B cell (primary cell): ENCODE measurements at places on chromosomes 13 and 19. TPM values are rescaled to one million over a fixed set of nuclear protein-coding genes. Genes with fewer than 3 reads are reported as not detected.

- H3K4me1 ChIP-seq: peaks cover 59% of the 10 kb centered on the region
- no peak overlapping the region for H3K4me3 ChIP-seq
- DNase-seq: peak; percentile 45
- no peaks in the 10 kb centered on the region for H3K27me3 ChIP-seq
- no peaks in the 10 kb centered on the region for H3K36me3 ChIP-seq
- H3K27ac ChIP-seq: peak overlapping the region; percentile 86
These were observed 8.4 kb downstream of the EGLN2 start for GRCh38 chr19:40807147-40808020.

- no peak for DNase-seq
- no peaks in the 10 kb centered on the region for H3K36me3 ChIP-seq
- H3K27ac ChIP-seq: no peak overlapping the region
- no peaks in the 10 kb centered on the region for H3K27me3 ChIP-seq
These were observed 126.8 kb upstream of the IRS2 start for GRCh38 chr13:109913186-109913585.

DNA sequence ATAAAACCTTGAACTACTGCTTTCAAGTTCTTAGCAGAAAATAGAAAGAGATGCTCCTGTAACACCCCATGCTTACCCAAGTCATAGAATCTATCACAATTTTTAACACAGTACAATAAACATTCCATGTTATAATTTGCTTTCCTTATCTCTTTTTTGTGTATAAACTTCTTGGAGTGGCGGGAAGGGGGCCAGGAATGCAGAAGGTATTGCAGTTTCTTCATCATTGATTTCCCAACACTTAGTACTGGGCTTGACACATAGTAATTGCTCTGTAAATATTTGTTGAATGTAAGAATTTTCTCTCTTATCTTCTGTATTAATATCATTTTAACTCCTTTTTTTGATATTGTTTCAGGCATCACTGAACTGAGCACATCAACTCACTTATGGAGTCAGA lies 535.8 kb downstream of the KCTD12 start:
- no peaks in the 10 kb centered on the region for H3K36me3 ChIP-seq
- H3K27ac ChIP-seq: no peak overlapping the region
- no peaks in the 10 kb centered on the region for H3K27me3 ChIP-seq
- no peak for DNase-seq
- no peaks in the 10 kb centered on the region for H3K4me1 ChIP-seq

- no peaks in the 10 kb centered on the region for H3K27me3 ChIP-seq
- H3K36me3 ChIP-seq: no peaks in the 10 kb centered on the region
- H3K27ac ChIP-seq: no peak overlapping the region
- H3K4me3 ChIP-seq: no peak overlapping the region
These were observed 81.4 kb upstream of the PCDH8 start for GRCh38 chr13:52929846-52930245.

DNA sequence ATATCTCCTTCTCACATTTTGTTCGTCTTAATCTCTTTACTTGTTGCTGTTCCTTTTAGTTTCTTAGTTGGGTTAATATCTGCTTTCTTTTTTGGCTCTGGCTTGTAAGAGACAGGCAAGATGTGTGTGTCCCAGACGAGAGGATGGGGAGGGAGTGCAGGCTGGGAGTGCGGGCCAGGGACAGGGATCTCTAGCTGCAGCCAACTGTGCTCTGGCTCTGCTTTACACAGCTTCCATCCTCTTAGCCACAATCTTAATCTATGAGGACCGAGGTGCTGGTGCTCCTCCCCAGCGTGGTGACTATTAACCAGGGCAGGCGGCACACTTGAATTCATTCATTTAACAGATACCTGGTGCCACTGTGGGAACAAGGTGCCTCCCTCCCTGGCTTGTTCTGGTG lies 70.9 kb upstream of the WASF3 start:
- no peak overlapping the region for H3K4me3 ChIP-seq
- no peaks in the 10 kb centered on the region for H3K27me3 ChIP-seq
- no peak for DNase-seq
- H3K27ac ChIP-seq: no peak overlapping the region

Gene APOC4
- not detected in 2 replicates for total RNA-seq

DNA sequence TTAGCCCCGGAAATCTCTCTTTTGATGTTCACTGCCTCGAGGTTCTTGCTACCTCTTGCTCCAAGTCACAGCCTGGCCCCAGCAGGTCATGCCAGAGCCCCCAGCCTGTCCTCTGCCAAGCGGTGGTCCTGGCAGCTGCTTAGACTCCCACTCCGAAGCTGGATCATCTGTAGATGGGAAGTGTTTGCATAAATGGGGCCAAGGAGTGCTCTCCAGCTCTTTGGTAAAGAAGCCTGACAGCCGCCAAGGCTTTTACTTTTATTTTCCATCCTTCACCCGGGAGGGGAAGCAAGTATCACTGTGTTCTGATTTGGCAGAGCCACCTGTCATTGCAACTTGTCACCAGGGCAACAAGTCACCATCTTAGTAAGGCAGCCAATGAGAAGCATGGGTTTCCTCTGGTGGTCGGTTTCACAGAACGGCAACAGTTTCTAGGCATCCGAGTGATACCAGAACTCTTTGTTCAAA lies 10.6 kb upstream of the RETN start:
- no peaks in the 10 kb centered on the region for H3K27me3 ChIP-seq
- no peaks in the 10 kb centered on the region for H3K36me3 ChIP-seq
- peak; percentile 88 for DNase-seq
- peak overlapping the region; percentile 69 for H3K27ac ChIP-seq
- peaks cover 9% of the 10 kb centered on the region for H3K4me1 ChIP-seq
- peak overlapping the region; percentile 44 for H3K4me3 ChIP-seq

Gene UFM1
- total RNA-seq: 61.6 and 66.4 TPM in 2 replicates

DNA sequence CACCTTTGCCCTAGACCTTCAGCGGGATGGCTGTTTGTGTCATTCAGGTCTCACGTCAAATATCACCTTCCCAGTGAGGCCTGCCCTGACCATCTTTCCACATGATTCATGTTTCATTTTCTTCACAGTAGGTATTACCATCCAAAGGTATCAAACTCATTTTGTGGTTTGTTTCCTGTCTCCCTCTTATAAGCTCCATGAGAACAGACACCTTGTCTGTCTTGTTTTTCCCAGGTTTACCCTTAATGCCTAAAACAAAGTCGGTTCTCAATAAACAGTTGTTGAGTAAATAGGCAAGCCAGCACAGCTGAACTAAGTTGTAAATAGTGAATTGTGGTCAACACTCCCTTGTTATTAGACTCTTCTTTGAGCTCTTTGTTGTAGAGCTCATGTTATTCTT lies 122.6 kb upstream of the GJB6 start:
- H3K27ac ChIP-seq: no peak overlapping the region
- H3K4me1 ChIP-seq: no peaks in the 10 kb centered on the region
- no peak overlapping the region for H3K4me3 ChIP-seq
- no peaks in the 10 kb centered on the region for H3K27me3 ChIP-seq

GRCh38 chr19:6817179-6817578 lies 44.7 kb downstream of the VAV1 start:
- no peak overlapping the region for H3K4me3 ChIP-seq
- DNase-seq: no peak
- no peaks in the 10 kb centered on the region for H3K27me3 ChIP-seq
- H3K36me3 ChIP-seq: peaks cover 41% of the 10 kb centered on the region

GRCh38 chr19:35512831-35513627 lies 420 bp downstream of the DMKN start:
- no peak overlapping the region for H3K4me3 ChIP-seq
- no peak for DNase-seq
- H3K27me3 ChIP-seq: peaks cover 5% of the 10 kb centered on the region

DNA sequence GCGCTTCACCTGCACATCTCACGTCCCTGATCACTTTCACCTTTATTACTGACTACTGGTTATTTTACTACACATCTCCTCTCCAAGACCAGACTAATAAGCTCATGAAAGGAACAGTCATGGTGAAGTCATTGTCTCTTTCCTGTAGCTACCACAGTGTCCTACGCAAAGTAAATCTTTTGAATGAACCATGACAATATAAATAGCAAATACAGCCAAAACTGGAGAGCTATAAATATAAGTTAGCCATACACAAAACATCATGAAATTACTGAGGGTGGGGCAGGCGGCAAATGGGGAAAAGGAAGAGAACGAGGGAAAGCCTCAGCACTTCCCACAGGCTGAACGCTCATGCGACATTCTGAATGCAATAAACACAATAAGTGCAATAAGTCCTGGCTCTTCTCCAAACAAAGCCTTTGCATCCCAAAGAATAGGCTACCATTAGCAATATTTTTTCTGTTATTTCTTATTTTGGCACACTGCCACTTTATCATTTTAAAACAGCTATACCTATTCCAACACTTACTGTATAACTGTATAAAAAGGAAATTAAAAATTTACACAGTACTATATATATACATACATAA lies 62.5 kb downstream of the TUBGCP3 start:
- no peaks in the 10 kb centered on the region for H3K4me1 ChIP-seq
- H3K27ac ChIP-seq: no peak overlapping the region
- peaks cover 1% of the 10 kb centered on the region for H3K36me3 ChIP-seq
- no peaks in the 10 kb centered on the region for H3K27me3 ChIP-seq

Gene CEACAM3
- not detected in 2 replicates for total RNA-seq

DNA sequence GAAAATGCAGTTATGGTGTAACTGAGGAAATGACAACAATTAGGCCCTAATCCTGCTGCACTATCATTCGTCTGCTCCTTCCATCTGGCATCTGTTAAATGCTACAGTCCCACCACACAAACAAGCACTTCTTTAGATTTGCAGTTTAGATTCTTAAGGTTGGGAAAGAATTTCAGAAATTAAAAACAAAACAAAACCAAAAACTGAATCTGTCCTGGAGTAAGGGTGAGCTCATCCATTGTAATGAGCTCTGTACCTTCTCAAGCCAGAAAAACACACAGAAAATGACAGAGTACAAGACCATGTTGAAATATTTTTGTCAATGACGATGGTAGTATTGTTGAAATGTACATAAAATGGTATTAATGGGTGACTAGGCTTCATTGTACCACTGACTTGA lies 28.3 kb downstream of the SMAD9 start:
- no peak overlapping the region for H3K27ac ChIP-seq
- no peak overlapping the region for H3K4me3 ChIP-seq
- H3K4me1 ChIP-seq: no peaks in the 10 kb centered on the region
- no peaks in the 10 kb centered on the region for H3K27me3 ChIP-seq
- no peak for DNase-seq
- no peaks in the 10 kb centered on the region for H3K36me3 ChIP-seq

DNA sequence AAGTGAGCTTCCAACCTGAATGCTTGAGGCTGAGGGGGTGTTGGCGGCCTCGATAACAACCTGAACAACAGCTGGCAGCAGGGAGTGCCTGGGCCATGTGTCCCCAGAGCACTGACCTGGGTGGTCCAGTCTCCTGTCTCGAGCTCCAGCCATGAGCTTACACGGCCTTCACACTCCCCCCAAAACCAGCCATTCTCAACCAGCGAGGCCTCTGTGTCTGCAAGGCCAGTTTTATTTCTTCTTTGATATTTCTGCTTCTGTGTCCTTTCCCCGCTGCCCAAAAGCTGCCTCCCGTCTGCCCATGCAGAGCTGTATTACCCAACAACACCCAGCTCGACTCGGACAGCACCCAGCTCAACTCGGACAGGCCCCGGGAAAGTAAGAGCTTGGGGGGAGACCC lies 32.5 kb upstream of the TFDP1 start:
- no peak overlapping the region for H3K4me3 ChIP-seq
- peaks cover 5% of the 10 kb centered on the region for H3K4me1 ChIP-seq
- no peak for DNase-seq
- H3K27me3 ChIP-seq: no peaks in the 10 kb centered on the region

DNA sequence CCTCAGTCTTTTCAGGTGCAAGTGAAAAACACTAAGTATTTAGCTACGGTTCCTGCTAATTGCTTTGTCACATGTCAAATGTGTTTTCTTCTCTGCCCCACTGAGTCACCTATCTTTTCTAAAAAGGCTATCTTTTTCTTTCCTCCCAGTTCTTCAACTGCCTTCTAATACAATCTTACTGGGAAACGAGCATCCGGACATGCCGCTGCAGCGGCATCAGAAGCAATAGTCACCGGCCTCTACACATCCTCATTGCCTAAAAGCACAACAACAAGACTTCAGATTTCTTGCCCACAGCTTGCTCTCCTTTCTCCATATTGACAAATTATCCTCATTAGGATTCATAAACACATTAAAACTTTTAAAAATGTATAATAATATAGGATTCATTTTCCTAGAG lies 1.2 kb downstream of the PCDH9 start:
- no peak overlapping the region for H3K27ac ChIP-seq
- peaks cover 24% of the 10 kb centered on the region for H3K4me1 ChIP-seq
- H3K27me3 ChIP-seq: peaks cover 7% of the 10 kb centered on the region

- H3K27ac ChIP-seq: no peak within 1 kb of the TSS
- no peaks in the 10 kb centered on the region for H3K4me1 ChIP-seq
- H3K27me3 ChIP-seq: peaks cover 14% of the 10 kb centered on the region
These were observed at the start of gene GARIN5B for GRCh38 chr19:55362990-55363716. Gene GARIN5B (minus strand): TSS chr19:55363260. CDS start chr19:55363066, 194 bp downstream.

Gene CEACAM20
- not detected in 2 replicates for total RNA-seq

- H3K4me1 ChIP-seq: peaks cover 69% of the 10 kb centered on the region
- DNase-seq: peak; percentile 63
- peaks cover 18% of the 10 kb centered on the region for H3K36me3 ChIP-seq
- no peaks in the 10 kb centered on the region for H3K27me3 ChIP-seq
These were observed at the start of gene MYBPC2 for GRCh38 chr19:50432221-50433028. Gene MYBPC2 (plus strand): TSS chr19:50432892. CDS start chr19:50432954, 62 bp downstream.

- H3K4me1 ChIP-seq: no peaks in the 10 kb centered on the region
- H3K4me3 ChIP-seq: no peak overlapping the region
- H3K27me3 ChIP-seq: no peaks in the 10 kb centered on the region
- no peaks in the 10 kb centered on the region for H3K36me3 ChIP-seq
These were observed 28.5 kb upstream of the ATP11A start for GRCh38 chr13:112661291-112661690.
